Umbilical cord (tissue), 2 donors: ENCODE measurements at places on chromosomes 16 and 17. TPM values are rescaled to one million over a fixed set of nuclear protein-coding genes. Genes with fewer than 3 reads are reported as not detected.

Gene UBALD1
- 1.4 TPM for total RNA-seq

Gene ABCA9
- total RNA-seq, result 3.6 TPM

Gene MYO15A
- 4.3 TPM for total RNA-seq

Gene CDRT4
- 1.4 TPM for total RNA-seq

Gene CAMKK1
- 19.3 TPM for total RNA-seq

Gene RNF222
- total RNA-seq, result not detected

Gene ZFP90
- total RNA-seq, result 24.6 TPM

Gene GGT6
- 1.4 TPM for total RNA-seq

Gene SPIRE2
- 2.2 TPM for total RNA-seq

Gene SPATA22
- total RNA-seq, result 1.2 TPM

Gene SDK2
- total RNA-seq, result 0.96 TPM

Gene HEATR9
- not detected for total RNA-seq

Gene NOS2
- total RNA-seq, result not detected

Gene FOXC2
- total RNA-seq, result 1.2 TPM

Gene KRTAP4-7
- total RNA-seq, result not detected

Gene CTF1
- total RNA-seq, result 2.6 TPM

Gene VAT1
- total RNA-seq, result 38.8 TPM

Gene COL1A1
- 6,804 TPM for total RNA-seq

DNA sequence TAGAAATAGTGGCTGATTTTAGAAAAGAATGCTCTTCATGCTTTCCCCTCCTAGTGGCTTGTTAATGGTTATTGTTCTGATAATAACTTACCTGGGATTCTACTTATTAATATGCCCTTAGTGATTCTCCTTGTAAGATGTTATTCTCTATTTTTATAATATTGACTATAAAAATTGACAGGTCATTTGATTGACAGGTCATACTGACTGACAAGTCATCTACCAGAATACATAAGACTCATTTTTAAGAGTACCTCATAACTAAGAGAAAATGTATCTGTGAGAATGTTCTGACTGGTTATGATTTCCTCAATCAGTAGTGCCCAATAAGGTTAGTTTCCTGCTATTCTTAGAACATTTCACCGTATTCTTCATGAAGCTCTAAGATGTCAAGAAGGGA is 8.6 kb upstream of the COX10 start:
- no peak for DNase-seq

GRCh38 chr17:48543107-48543853 is 1.6 kb downstream of the HOXB2 start:
- peak; percentile 58 for DNase-seq

- peak; percentile 91 for DNase-seq
Measured at GRCh38 chr16:72612256-72612655, 435.7 kb downstream of the ZFHX3 start.

- no peak for DNase-seq
Measured at GRCh38 chr17:52233632-52234031, 75.1 kb upstream of the CA10 start.

- no peak for DNase-seq
Measured at GRCh38 chr17:73772107-73772705, 128.0 kb upstream of the SDK2 start.

DNA sequence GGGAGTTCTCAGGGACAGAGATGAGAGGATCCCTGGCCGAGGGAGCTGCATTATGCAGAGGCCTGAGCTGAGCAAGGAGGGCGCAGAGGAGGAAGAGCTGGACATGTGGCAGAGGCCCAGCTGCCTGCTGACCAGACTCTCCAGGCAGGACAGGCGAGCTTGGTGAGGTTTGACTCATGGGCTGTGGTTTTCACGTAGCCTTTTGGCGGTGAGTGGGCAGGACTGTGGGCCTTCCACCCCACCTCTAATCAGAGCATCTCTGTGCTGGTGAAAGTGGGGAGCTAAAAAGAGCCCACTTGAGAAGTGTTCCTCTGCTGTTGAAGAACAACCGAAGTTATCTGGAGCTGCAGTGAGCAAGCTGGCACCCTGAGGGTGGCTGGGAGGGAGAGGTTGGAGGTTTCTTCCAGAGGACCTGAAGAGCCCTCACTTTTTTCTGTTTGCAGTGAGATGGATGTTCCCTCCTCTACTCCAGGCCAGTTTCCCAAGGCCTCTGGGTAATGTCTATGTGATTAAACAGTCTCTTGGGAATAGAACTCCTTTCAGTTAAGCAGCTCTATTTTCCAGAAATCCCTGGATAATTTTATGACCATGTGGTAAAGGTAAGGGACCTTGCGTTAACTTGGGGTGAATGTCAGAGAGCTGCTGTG is 11.9 kb downstream of the EPN2 start:
- peak; percentile 43 for DNase-seq

- no peak for DNase-seq
Measured at GRCh38 chr17:73240561-73240960, 21.1 kb downstream of the CPSF4L start.

DNA sequence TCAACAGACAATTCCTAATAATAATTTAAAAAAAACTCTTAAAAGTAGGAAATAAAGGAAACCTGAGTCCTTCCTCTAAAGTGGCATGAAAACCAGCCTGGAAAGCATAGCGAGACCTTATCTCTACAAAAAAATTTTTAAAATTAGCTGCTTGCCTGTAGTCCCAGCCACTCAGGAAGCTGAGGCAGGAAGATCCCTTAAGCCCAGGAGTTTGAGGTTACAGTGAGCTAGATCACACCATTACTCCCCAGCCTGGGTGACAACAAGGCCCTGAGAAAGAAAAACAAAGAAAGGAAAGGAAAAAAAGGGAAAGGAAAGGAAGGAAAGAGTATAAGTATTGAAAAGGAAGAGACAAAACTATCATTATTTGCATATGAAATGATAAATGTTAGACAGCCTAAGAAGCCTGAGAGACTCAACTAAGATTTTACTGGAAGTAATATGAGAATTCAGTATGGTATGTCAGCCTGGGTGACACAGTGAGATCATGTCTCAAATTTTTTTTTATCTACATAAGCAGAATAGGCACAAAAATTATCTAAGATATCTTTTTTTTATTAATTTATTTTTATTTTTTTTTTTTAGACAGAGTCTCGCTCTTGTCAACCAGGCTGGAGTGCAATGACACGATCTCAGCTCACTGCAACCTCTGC is 113.0 kb downstream of the GOSR1 start:
- peak; percentile 50 for DNase-seq

GRCh38 chr17:81366648-81367047 is 28.6 kb upstream of the BAHCC1 start:
- DNase-seq, result no peak

- peak; percentile 39 for DNase-seq
Measured at GRCh38 chr17:82239926-82240505, 11.2 kb downstream of the SLC16A3 start.

GRCh38 chr17:28570716-28571360 is 486 bp downstream of the PIGS start:
- DNase-seq, result no peak

- no peak for DNase-seq
Measured at GRCh38 chr17:14471052-14471451, 170.2 kb downstream of the HS3ST3B1 start.

DNA sequence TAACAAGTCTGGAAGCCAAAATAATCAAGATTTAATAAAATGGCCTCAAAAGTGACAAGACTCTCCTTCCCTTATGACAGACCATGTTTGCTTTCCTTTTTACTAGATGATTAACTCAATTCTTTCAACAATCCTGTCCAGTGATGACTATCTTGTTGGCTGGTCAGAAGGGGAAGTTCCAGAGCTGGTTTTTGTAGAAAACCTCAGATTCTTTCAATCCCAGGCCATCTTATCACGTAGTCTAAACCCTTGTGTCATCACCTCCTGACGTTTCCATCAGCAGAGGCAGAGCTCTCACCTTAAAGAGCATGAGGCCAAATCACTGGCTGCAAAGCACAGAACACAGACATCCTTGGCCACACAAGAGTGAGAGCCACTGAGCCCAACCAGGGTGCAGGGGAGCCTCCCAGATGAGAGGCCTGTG is 125.3 kb downstream of the ANKRD11 start:
- DNase-seq, result no peak

- DNase-seq, result no peak
Measured at GRCh38 chr16:68994324-68994723, 111.1 kb upstream of the HAS3 start.

DNA sequence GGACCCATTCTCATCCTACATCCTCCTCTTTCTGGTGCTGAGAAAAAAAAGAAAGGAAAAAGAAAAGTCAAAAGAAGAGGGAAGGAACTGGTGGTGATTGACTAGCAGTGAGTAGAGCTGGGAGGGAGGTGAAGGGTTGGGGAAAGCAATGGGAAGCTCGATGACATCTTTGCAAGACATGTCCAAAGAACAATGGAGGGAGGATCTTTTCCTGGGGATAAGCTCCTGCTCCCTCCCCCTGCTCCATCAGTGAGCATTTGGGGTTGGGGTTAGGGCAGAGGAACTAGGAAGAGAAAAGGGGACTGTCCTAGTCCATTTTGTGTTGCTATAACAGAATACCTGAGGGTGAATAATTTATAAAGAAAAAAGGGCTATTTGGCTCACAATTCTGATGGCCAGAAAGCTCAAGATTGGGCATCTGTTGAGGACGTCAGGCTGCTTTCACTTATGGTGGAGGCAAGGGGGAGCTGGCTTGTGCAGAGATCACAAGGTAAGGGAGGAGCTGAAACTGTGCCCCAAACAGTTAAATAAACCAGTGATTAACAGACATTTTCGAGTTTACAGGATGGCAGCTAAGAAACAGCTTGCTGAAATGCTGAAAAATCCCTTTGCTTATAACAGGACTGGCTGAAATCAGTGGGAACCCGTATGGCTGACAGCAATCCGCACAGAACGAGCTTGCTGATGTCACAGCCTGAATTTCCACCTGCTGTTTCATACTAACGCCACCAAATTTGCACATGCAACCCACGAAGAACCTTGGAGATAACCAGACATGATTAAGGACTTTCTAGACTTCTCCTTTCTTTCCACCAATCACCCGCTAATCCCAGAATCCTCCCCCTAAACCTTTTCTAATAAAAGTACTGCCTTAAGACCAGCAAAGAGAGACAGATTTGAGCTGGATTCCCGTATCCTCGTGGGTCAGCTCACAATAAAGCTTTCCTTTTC is 1.6 kb upstream of the ODF4 start:
- DNase-seq, result no peak

DNA sequence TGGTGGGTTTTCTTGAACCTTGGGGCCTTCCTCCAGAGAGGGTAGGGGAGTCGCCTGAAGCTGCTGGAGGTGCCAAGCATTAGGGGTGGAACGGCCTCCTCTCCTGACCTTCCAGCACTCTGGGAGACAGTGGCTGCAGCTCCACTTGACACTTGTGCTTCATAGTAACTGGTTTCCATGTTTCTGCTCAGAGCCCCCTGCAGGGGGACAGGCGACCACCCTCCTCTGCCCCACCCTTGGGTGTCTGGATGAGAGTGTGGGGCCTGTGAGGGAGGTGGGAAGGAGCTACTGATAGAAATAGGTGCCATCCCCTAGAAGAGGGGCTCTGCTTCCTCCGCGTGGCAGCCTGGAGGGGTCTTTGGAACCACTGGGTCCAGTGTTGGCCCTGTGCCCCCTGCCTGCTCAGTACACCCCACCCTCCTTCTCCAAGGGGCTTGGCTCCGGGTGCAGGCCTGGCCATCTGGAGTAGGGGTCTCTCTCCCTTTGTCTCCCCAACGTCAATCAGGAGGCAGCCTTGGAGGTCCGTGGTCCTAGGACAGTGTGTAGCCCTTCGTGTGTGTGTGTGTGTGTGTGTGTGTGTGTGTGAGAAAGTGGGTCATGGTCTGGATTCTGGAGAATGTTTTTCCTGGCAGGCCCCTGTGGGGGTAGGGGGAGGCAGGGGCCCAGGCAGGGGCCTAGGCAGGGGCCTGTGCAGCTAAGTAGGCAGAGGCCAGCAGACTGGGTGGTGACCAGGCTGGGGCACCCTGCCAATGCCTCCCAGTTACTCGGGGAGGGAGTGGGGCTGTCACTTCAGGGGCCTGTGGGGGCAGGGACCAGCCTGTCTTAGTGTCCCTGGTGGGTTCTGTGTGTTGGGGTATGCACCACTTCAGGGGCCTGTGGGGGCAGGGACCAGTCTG is 4.9 kb downstream of the LASP1 start:
- peak; percentile 81 for DNase-seq

DNA sequence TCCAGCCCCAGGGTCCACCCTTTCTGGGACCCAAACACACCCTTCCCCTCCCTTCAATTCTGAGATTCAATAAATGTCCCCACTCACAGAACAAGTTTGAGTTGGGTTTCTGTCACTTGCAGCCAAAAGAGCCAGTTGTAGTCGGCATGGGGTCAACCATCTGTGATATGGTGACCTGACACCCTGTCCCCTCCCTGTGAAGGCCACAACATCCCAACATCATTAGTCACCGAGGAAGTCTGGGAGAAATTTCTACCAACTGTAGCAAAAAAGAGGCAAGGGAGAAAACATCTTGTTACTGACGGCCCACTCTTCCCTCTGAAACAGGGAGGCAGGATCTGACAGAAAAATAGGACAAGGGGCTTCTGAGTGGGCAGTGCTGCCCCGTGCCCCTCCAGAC is 638 bp upstream of the LYZL6 start:
- DNase-seq, result no peak

DNA sequence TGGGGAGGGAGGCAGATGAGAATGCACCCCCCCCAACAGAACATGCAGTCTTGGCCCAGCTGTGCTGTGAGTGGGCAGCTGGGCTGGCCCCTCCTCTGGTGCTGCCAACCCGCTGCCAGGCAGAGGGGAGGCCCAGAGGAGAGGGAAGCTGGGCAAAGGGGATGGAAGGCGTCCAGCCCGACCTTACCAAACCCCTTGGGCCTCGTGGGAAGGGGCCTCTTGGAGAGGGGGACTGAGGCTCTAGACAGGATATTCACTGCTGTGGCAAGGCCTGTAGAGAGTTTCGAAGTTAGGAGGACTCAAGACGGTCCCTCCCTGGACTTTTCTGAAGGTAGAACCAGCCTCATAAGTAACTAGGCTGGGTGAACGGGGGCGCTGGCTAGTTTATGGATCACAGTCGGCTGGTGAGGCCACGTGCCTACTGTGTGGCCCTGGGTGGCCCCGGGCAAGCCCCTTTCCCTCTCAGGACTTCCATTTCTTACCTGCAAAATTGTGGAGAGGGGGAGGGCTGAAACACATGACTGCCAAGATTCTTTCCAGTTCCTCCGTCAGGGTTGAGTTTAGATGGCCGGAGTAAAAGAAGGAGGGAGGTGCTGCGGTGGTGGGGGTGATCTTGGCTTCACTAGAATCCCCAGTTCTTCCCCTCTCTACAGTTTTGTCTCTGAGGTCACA is 857 bp upstream of the STAT5A start:
- peak; percentile 70 for DNase-seq

- DNase-seq, result peak; percentile 24
Measured at GRCh38 chr16:9518051-9518450, 426.6 kb downstream of the HAPSTR1 start.

DNA sequence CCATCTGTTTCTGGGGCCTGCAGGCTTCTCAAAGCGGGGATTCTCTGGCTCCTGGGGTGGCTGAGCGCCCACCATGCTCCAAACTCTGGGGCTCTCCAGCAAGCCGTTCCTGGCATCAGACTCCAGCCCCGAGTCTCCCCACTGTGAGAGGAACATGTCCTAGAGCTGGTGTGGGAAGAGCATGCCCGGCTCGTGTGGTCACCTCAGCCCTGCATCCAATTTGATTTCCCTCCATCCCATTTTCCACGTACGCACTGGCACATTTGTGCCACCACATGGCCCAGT is 23.2 kb upstream of the KCNJ12 start:
- no peak for DNase-seq

- DNase-seq, result no peak
Measured at GRCh38 chr17:2958706-2959222, 104.6 kb downstream of the OR1D5 start.
